ENCODE measurements at places on chromosomes 5 and 9. TPM values are rescaled to one million over a fixed set of nuclear protein-coding genes. Genes with fewer than 3 reads are reported as not detected.

PCDHB10 gene
- 0.89 TPM for total RNA-seq

LCN2 gene
- total RNA-seq: not detected

PRELID2 gene
- 7.9 TPM for total RNA-seq

BHMT2 gene
- 0.98 TPM for total RNA-seq

TNC gene
- total RNA-seq: 213 TPM

MSMP gene
- total RNA-seq: not detected

TXNDC8 gene
- total RNA-seq: not detected

CNTFR gene
- total RNA-seq: not detected

CDC20B gene
- not detected for total RNA-seq

SPAAR gene
- not detected for total RNA-seq

PCDHA11 gene
- total RNA-seq: 0.16 TPM

TAF1L gene
- not detected for total RNA-seq

PCDHGC4 gene
- total RNA-seq: 0.81 TPM

ADRB2 gene
- 1.3 TPM for total RNA-seq

DNLZ gene
- total RNA-seq: 20.8 TPM

FOXD4L5 gene
- total RNA-seq: not detected

PAEP gene
- total RNA-seq: not detected

KIF27 gene
- total RNA-seq: 1.1 TPM

AQP3 gene
- total RNA-seq: 6.2 TPM

PAPPA gene
- total RNA-seq: 9.5 TPM

UBE2QL1 gene
- not detected for total RNA-seq

NKD2 gene
- total RNA-seq: 0.13 TPM

PPP1R2B gene
- total RNA-seq: not detected

GFRA3 gene
- total RNA-seq: not detected

ARSI gene
- 32.3 TPM for total RNA-seq

All from mesangial cell (primary cell).